ENCODE measurements at places on chromosomes 2 and 18.

GRCh38 chr2:217990791-217991465, 11.9 kb downstream of the TNS1 start:
- no peak for DNase-seq

DNA sequence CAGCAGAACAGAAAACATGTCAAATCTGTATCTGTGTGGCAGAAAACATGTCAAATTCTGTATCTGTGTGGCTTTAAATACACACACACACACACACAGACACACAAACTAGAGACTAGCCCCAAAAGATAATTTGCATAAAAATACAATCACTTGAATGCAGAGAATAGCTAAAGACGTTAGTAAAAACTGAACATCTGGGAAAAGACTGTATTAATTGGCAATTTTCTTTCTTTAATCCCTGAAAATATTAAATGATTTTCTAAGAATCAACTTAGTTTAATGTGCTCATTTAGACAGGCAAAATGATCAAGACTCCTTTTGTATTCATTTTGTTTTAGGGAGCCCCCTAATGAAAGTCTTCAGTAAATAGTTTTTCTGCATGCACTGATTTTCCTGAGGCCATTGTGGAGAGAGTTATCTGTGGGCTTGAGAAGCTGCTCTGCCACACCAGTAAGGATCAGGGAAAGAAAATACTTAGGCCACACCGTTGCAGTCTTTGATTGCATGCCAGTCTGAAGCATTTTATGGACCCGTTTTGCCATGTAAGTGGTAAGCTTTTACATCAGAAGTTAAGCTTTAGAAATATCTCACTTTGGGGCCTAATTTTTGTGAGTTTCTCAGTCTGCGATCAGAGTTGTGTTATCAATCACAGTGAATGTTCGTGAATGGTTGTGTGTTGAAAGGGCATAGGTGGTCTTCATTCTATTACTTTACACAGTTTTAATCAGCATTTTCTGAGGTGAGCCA, 2.2 kb downstream of the SPATS2L start:
- DNase-seq, result no peak

GRCh38 chr2:54577944-54578647, 122.0 kb downstream of the SPTBN1 start:
- DNase-seq, result no peak

DNA sequence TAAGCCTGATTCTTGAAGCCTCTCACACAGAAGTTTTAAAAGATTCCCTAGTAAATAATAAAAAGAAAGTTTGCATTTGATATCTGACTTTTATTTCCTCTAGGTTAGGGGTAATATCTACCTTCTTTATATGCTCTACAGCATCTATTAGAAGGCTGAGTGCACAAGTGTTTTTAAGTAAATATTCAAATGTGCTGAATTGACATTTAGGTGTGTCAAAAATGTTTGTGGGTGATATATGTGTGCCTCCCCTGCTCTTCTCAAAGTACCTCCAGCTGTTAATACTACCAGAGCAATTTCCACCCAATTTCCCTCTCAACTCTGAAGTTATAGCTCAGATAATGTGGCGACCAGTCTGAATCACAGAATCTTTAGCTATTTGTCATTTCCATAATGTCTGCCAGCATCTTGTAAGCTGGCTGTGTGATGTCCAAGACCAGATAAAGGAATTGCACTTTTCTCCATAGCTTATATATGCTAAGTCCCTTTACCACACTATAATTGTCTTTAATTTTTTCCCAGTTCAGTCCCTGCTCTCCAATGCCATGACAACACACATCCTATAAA, 24.4 kb upstream of the ERMN start:
- DNase-seq, result no peak

- DNase-seq, result no peak
These were observed 161.5 kb upstream of the SMAD2 start for GRCh38 chr18:48091869-48092497.

DNA sequence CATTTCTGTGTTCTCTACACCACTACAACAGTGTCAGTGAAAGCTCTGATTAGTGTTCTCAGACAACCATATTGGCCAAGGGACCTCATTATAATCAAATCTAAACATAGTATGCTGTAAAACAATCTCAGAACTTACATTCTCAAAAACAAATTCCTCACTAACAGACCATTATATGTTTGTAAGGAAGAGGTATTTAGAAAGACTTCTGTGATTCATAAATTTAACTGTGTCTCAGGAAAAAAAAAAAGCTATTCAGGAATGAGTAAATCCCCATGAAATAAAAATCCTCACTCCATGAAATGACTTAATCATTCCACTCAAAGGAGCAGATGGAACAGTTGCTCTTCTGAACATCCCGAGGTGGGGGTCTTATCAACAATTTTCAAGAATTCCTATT, 413.0 kb downstream of the CDH2 start:
- DNase-seq, result no peak

All from hippocampal formation (tissue), 2 donors.